ENCODE measurements at places on chromosomes 11 and 22. TPM values are rescaled to one million over a fixed set of nuclear protein-coding genes. Genes with fewer than 3 reads are reported as not detected.

APOA5 gene
- not detected for total RNA-seq

UPK3A gene
- total RNA-seq: not detected

MMP7 gene
- total RNA-seq: not detected

MMP12 gene
- total RNA-seq: 2.8 TPM

SMIM35 gene
- total RNA-seq: not detected

RIBC2 gene
- total RNA-seq: 0.32 TPM

RRM1 gene
- total RNA-seq: 42.0 TPM

SLC25A45 gene
- total RNA-seq: 0.95 TPM

DCHS1 gene
- 13.7 TPM for total RNA-seq

RAG1 gene
- total RNA-seq: 0.43 TPM

DDIAS gene
- 0.63 TPM for total RNA-seq

CHRNA10 gene
- 0.43 TPM for total RNA-seq

RBM4 gene
- 118 TPM for total RNA-seq

VSIG2 gene
- total RNA-seq: 0.09 TPM

Measured in bronchial smooth muscle cell (primary cell).